Activated T-cell treated with anti-CD3 and anti-CD28 coated beads, Interleukin-2, amount 50 U/mL, for 48 hours (primary cell): ENCODE measurements at places on chromosomes 2 and 18.

DNA sequence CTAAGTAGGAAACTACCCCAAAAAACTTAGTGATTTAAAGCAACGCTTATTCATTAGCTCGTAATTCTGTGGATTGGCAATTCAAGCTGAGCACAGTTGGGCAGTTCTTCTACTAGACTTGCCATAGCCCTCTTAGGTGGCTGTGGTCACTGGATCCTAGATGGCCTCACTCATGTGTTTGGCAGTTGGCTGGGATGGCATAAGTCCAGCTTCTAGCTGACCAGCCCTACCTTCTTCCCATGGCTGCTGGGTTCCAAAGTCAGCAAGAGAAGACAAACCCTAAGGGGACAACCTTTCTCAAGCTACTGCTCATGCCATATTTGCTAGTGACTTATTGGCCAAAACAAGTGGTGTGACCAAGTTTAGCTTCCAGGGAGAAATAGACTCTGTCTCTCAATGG, 95.3 kb downstream of the COPS8 start:
- DNase-seq, result no peak

DNA sequence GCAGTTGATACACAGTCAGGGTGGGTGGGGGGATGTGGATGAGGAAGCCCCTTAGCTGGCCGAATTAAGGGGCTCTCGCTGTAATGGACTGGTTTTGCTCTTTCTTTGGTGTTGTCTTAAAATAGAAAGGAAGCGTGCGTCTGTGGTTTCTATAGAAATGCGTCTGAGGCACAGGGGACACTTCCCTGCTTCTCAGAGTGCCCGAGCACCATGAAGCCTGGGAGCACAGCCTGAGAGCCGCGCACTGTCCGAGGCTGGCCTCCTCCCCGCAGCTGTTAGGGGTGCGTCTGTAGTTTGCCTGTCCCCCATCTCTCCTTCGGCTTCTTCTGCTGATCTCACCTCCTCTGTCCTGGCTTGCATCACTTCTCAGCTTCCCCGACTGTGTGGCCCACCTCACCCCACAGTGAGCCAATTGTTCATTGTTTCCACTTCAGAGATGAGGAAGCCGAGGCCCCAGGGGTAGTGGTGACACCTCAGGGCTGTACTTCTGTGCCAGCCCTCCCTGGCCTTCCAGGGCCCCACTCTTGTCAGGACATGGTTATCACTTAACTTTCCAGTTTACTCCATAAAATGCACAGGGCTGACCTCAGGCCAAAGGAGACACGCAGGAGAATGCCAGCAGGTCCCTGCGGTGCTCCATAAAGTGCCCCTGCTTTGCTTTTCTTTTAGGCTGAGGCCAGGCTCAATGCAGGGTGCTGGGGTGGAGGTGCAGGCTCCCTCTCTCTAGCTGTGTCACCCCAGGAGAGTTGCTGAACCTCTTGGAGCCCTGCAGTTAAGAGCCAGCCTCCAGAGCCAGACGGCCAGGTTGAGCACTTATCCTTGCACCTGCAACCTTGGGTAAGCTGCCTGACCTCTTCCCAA, 210.6 kb downstream of the SEPTIN10 start:
- DNase-seq, result peak; percentile 68

DNA sequence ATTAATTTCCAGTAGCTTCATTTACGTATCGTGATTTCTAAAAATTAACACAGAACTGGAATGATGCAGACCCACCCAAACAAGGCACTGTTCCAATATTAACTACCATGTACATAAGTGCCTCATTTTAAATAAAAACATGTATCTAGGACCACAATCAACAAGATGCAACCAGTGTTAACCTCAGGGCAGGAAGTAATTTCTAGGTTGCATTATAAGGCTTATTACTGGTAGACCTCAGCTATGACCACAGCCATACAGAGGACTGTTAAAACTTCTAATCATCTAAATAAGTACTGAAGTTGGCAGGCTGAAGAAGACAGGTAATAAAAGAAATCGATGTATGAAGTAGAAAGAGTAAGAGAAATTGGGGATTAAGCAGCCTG, 262.9 kb downstream of the HDAC4 start:
- no peak for DNase-seq

DNA sequence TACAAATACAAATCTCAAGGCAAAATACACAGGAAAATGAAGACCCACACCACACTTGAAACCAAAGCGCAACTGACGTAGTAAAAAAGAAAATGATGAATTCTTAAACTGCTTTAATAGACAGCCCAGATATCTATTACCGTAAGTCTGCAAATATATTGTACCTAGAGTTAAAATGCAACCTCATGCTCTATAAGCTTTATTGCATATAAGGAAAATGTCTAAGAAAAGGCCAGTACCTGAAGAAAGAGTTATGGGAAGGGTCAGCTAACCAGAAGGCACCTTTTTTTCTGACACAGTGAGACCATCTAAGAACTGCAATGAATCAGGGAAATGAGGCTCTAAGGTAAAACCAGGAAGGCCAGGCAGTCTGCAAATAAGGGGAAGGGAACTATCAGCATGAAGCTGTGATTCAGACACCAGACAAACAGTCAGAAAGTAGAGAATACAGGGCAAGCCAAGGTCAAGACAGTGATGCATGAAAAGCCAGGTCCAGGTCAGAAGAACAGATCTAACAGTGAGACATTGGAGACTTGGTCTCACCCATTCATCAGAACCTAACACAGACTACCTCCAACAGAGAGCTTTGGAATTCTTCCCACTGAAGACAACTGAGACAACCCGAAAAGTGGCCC, 46.9 kb downstream of the PDE11A start:
- no peak for DNase-seq

- no peak for DNase-seq
These were observed 29.4 kb downstream of the MTERF4 start for GRCh38 chr2:241072553-241073165.

DNA sequence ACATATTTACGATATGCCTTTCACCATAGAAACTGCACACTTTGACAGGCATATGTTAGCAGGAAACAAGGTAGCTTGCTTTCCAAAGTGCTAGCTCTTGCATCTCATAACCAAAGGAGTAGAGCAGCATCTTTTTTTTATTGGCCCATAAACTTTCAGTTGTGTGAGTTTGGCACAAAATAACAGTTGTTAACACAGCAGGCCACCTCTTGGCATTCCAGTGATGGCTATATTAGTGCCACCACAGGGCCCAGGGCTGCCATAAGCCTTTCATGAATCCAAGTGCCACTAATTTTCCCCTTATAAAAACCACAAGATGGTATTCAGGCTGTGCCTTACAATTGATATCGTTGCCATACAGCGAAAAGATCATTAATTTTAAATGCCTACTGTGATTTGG, 40.3 kb upstream of the KLF7 start:
- DNase-seq, result no peak

- DNase-seq, result no peak
These were observed 2786.5 kb downstream of the RPIA start for GRCh38 chr2:91477731-91478672.

DNA sequence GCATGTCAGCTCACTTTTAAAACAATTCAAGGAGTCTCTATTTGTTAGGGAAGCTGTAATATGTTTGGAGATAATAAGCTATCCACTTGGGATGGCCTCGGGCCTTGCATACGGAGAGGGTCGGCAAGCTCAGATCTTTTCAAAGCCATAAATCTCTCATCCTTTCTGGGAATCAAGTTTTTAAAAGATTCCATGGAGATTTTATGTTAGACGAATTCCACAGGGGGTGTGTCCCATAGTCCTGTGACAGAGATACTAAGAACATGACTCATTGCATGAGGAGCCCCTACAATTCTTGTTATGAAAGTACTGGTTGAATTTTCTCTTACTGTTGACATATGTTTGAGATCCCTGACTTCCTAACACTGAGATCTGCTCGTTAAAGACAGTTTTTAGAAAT, 108.7 kb downstream of the FEZ2 start:
- no peak for DNase-seq

GRCh38 chr2:228860601-228861285, 410.3 kb downstream of the PID1 start:
- DNase-seq, result no peak

DNA sequence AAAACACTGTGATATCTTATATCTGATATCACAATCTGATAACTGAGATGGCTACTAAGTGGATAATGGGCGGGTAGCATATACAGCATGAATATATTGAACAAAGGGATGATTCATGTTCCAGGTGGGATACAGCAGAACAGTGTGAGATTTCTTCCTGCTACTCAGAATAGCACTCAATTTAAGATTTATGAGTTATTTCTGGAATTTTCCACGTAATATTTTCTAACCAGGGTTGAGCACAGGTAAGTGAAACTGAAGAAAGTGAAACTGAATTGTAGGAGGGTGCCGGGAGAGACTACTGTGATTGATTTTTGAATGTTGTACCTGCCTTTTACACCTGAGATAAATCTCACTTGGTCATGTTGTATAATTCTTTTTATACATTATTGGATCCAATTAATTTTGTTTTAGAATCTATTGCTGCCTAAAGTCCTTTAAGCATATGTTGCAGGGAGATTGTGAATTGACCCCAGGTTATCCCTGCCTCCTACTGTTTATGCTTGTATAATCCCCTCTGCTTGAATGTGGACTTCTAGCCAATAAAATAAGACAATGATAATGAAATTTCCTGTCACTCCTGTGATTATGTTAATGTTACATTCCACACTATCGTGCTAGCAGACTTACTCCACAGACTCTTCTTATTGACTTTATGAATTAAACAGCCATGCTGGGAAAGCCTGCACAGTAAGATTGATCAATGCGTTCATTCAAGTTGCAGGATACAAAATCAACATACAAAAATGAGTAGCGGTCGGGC, 67.6 kb upstream of the RBBP8 start:
- DNase-seq, result no peak

DNA sequence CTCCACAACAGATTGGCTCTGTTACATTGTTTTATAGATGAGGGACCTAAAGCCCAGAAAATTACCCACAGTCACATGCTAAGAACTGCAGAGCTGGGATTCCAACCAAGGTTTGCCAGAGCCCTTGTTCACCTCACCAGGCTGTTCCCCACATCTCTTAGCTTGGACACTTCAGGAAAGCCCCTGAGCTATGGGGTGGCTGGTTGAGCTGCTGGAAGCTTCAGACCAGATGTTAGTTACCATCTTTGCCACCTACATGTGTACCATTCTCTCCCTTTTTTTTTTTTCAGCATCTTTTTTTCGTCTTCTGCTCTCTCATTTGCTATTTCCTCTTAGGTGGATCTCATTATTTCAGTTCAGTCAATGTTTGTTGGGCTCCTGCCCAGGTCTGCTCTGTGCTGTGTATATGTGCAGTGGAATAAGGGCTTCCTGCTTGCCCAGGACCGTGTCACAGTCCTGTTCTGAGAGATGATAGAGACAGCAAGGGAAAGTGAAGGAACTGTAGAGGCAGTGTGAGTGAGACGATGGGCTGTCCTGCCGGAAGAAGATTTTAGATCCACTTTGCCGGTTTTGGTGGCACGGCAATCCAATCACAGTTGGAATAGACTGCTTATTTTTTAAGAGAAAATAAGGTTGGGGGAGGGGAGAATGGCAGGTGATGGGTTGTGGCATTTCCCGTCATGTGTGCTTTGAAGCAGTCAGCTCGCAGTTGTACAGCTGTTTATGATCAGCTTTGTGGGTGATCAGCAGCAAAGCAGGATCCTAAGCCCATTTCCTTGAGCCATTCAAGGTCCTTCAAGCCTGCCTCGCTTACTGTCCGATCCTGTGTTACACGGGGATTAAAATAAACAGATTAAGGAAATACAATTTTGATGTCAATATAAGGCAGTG, 152.6 kb downstream of the RTN4 start:
- DNase-seq, result peak; percentile 26

- DNase-seq, result no peak
These were observed 175.6 kb downstream of the GLI2 start for GRCh38 chr2:120910956-120911951.
